ENCODE measurements at places on chromosomes 5 and 9.

GRCh38 chr9:74412236-74412979 is 84.7 kb upstream of the RORB start:
- DNase-seq = no peak

DNA sequence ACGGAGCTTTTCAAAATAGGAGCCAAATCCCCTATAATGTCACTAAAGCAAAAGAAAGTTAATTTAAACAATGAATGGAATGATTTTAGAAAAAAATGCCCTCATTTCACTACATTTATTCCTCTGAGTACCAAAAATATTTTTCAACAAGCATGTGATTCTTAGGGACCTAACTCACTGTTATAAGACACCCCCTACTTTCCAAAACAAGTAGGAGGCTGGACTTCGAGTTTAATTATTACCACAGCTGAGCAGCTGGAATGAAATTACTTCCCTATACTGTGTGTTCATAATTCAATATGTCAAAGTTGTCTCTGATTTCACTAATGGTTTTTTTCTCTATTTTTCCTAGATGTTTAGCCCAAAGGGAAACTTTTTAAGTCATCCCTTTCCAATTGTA is 61.6 kb downstream of the SAXO1 start:
- no peak for DNase-seq

DNA sequence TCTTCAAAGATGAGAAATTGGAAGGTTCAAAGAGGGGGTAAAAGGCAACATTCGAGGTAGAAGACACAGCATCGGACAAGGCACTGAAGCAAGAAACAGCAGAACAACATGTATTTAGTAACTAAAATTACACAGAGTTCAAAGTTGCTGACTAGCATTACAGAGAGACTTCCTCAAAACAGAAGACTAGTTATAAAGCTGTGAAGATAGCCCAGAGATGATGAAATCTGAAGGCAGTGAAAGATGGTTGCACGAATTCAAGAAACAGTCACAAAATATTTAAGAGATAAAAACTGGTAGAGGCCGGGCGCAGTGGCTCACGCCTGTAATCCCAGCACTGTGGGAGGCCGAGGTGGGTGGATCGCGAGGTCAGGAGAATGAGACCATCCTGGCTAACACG is 16.3 kb downstream of the MAPKAP1 start:
- no peak for DNase-seq

GRCh38 chr5:160477266-160477970 is 55.8 kb downstream of the PTTG1 start:
- DNase-seq = no peak

DNA sequence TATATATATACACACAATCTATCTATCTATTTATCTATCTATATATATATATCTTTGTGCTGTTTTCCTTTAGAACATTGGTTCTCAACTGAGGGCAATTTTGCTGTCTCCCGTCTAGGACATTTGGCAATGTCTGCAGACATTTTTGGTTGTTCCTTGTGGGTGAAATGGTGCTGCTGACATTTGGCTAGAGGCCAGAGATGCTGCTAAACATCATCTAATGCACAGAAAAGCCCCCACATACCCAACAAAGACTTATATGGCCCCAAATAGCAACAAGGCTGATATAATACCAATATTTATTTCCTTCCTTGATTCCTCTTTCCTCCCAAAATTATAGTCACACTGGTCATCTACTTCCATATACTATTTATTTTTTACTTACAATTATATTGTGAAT is 197.5 kb downstream of the TRPM3 start:
- DNase-seq = no peak

DNA sequence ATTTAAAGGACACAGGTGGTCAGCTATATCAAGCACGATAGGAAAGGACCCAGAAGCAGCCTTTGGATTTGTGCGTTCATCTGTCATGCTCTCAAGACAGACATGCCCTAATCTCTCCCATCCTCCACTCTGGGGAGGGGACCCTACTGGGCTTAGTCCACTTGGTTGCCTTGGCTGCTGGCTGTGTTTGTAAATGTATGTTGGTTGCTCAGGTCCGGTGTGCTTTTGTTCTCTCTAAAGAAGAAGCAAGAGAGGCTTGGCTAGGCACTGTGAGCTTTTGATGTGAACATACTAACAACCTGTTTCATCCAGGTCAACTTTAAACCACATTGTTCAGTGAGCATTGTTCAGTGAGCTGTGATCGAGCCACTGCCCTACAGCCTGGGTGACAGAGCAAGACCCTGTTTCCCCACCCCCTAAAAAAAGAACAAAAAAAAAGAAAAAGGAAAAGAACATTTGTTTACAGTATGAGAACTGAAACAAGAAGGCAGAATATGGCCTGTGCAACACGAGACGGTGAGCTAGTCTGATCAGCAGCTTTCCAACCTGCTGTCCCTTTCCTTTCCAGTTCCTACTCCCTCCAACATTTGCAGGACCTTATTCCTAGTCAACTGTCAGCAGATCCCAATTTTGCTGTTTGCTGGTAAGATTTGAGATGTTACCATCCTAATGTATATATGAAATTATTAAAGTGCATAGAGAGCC is 228.3 kb downstream of the ARHGAP26 start:
- no peak for DNase-seq

DNA sequence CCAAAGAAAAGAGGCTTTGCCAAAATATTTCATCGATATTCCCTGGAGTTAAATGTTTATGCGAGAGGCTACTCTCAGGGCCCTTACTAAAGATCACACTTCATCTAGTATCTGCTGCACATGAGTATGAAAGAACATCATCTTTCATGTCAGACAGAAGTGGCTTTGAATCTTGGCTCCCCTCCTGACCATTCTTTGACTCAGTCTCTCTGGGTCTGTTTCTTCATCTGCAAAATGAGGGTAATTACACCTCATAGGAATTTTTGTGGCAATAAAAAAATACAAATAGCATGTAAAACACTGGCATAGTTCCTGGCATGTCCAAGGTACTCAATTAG is 58.1 kb downstream of the SLIT3 start:
- no peak for DNase-seq

DNA sequence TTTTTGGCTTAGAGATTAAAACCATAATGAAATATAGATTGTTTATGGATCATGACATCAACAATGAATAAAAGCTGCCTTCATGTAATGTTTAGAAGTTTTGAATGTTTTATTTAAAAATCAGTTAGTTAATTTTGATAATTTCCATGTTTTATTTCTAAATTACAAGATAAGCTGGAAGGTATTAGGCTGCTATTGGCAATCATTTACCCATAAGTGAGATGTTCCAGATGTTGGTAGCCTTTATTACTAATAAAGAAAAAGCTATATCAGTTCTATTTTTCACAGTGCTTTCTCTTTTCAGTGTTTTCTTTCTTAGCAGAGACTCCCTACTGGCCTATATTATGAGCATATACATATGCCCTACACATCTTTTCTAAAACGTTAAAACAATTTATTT is 347.0 kb downstream of the CSNK1G3 start:
- DNase-seq = no peak

GRCh38 chr5:169893010-169893409 is 87.3 kb downstream of the INSYN2B start:
- no peak for DNase-seq

- DNase-seq = no peak
Observed at GRCh38 chr5:57504357-57504756, 21.7 kb upstream of the ACTBL2 start.

GRCh38 chr9:73009649-73010288 is 56.9 kb upstream of the ALDH1A1 start:
- DNase-seq = no peak

DNA sequence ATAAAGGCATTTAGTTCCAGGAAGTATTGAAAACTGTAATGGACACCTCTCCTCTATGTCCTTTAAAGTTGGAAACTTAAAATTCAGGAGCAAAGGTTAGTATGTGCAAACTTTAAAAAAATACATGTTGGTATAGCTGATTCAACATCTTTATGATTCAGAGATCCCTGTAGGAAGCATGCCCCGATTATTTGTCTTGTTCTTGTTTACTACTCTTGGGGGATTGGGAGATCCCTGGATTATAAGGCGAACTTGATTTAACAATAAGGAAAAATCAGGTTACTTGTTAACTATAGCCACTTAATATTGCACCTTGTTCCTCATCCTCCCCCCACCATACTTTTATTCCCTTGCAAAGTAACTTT is 1.7 kb downstream of the F2RL1 start:
- no peak for DNase-seq

- DNase-seq = no peak
Observed at GRCh38 chr9:99038484-99038820, 66.5 kb upstream of the TGFBR1 start.

DNA sequence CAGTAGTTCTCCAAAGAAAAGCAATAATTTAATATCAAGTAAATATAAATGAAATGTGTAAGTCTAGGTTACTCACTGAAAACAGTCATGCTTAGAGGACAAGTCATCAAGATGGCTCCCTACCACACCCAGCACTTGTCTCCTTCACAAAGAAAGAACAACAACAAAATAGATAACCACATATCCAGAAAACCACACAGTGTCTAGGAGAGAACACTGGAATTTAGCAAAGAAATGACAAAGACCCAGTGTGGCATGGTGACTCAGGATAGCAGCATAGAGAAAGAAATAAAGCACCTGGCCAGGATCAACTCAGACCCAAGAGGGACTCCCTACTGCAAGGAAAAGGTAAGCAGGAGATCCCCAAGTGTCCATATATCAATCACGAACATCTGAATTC is 356.2 kb downstream of the TMEM161B start:
- no peak for DNase-seq

GRCh38 chr5:35776757-35777156 is 79.9 kb upstream of the IL7R start:
- DNase-seq = no peak

DNA sequence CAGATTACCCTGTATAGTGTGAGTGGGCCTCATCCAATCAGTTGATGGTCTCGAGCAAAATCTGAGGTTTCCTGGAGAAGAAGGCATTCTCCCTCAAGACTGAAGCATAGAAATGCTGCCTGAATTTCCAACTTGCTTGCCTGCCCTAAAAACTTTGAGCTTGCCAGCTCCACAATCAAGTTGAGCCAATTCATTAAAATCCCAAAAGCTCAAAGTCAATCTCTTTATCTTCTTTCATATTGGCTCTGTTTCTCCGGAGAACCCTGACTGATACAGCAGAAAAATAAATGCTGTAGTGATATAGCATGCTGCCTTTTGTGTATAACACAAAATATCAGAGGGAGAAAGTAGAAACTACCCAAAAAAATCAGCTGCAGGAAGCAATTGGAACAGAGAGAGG is 72.5 kb upstream of the NMUR2 start:
- DNase-seq = no peak

DNA sequence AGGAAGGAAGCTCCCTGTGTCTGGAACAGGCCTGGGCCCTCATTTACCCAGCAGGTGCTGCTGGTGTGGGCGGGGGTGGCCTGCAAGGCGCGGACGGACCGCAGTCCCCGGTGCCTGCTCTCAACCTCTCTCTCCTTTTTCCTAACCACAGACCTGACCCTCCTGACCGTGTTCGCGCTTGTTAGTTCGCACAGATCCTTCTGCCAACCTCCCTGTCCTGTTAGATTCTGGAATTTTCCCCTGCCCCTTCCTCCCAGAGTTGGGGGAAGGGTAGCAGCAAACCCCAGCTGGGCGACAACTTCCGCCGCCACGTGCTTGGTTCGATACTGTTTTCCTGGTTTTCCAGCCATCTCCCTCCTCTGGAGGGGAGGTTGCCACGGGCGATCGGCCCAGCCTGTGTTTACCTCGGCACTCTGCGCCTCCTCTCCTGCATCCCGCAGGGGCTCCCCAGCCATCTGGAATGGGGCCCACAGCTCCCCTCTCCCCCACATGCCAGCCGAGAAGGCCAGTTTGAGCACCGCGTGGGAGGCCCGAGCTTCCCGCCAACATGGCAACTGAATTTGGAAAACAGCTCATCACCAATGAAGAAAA is 70.8 kb upstream of the UNC5A start:
- DNase-seq = no peak

DNA sequence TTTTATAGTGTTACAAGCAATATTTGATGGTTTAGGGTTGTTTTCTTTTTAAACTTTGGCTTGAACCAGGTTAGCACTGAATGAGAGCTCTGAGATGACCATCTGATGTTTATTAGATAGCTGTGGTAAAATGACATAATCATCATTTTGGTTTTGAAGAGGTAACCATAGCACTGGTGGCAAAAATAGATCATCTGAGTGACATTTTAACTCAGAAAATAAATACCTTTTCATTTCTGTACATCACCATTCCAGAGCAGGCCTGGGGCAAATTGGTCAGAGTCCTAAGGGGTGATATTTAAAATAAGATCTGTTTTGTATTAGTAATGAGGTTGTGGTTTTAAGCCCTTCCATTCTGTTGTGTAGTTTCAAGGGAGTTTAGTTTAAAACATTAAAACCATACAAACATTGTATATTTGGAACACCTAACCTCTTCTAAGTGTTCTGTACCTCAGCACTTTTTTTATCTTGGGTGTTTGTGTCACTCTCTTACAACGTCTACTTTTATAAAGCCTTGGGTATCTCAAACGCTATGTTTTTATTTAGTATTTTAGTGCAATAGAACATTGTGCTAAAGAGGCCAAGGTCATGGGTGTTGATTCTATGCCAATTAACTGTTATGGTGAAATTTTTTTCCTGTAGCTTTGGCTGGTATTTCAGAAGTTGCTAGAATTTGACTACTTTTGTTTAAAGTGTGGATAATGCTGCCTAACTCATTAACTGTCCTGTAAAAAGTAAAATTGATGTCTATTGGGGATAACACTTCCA is 166.1 kb downstream of the CD180 start:
- DNase-seq = no peak

DNA sequence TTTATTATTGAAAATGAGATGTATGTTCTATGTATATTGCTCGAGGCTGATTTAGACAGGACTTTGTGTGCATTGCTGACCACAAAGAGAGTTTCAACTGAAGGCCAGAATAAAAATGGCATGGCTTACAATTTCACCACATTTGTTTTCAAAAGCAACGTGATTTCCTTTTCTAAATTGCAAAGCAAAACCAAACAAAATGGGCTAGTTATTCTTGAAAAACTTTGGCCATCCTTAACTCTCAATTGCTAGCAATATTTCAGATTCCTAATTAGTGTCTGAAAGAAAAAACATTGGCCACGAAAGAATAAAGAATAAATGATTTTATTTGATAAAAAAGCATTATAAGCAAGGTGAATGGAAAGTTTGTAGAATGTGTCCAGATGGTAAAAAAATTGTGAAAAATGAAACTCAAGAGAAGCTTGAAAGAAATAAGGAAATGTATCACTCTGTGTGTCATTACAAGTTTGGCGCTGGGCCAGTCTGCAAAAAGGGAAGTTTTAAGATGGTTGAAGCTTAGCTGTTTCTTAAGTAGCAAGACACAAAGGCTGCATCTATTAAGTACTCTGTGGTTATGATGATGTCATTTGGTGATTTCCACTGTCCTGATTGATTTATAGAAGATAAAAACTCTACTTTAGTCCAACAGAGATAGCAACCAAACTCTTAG is 89.2 kb upstream of the PRLR start:
- DNase-seq = no peak

GRCh38 chr5:86807046-86808031 is 189.6 kb downstream of the COX7C start:
- DNase-seq = no peak

DNA sequence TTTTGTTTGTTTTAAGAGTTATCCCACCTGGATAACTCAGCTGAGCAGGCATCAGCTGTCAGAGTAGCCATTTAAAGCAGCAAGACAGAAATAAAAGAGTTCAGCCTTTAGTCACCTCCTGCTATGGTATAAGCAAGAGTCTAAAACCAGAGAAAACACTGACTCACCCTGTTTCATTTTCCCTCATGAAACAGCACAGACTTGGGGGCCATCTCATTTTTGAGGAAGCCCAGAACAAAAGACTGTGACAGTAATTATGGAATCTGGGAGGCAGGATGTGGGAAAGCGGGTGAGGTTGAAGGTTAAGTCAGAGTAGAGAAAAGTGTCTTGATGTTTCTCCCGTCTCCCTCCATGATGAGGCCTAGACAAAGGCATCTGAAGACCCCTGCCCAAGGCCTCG is 90.2 kb upstream of the FAM174A start:
- DNase-seq = no peak

Measured in activated naive CD8-positive, alpha-beta T cell treated with anti-CD3 and anti-CD28 coated beads, Interleukin-2, amount 10 ng/mL, durations not matched to agents 7 days and 5 days (primary cell).